ENCODE measurements at places on chromosomes 11 and 22.

GRCh38 chr22:24695060-24695459 lies 79.5 kb downstream of the PIWIL3 start:
- no peak for DNase-seq

GRCh38 chr11:86115542-86116385 lies 46.9 kb upstream of the PICALM start:
- DNase-seq = no peak

DNA sequence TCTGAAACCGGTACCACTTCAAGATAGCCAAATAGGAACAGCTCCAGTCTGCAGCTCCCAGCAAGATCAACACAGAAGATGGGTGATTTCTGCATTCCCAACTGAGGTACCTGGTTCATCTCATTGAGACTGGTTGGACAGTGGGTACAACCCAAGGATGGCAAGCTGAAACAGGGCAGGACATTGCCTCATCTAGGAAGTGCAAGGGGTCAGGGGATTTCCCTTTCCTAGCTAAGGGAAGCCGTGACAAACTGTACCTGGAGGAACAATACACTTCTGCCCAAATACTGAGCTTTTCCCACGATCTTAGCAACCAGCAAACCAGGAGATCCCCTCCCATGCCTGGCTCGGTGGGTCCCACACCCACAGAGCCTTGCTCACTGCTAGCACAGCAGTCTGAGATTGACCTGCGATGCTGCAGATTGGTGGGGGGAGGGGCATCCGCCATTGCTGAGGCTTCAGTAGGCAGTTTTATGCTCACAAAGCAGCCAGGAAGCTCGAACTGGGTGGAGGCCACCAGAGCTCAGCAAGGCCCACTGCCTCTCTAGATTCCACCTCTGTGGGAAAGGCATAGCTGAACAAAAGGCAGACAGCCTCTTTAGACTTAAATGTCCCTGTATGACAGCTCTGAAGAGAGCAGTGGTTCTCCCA lies 59.9 kb upstream of the C11orf58 start:
- DNase-seq = no peak

GRCh38 chr11:70575396-70576060 lies 177.2 kb downstream of the CTTN start:
- no peak for DNase-seq

DNA sequence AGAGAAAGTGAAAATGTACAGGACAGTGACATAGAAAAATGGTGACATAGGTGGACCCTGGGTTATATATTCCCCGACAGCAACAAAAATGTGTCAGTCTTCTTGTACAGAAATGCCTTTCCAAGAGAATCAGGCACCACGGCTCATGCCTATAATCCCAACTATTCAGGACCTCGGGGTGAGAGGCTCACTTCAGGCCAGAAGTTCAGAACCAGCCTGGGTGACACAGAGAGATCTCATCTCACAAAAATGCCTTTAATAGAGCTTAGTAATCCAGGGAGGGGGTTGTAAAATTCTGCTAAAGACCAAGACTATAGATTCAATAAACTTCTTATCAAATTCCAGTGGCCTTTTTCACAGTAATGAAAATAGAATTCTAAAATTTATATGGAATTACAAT lies 10.7 kb downstream of the ZNF195 start:
- no peak for DNase-seq

GRCh38 chr22:38843201-38843656 lies 599 bp downstream of the NPTXR start:
- DNase-seq = no peak

DNA sequence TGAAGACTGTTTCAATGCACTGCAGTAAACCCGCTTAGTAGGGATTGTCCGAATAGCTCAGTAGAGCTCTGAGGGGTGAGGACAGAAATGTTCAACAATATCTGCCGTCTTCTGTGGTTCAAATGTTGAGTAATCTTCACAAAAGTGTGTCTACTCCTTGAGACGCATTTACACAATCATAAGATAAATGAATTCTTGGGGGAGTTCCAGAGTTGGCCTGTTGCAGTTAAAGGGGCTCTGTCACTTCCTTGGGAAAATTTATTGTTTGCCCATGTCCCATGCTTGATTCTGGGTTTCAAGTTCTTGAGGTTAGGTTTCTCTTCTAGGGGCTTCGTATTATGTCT lies 614 bp downstream of the ANO3 start:
- no peak for DNase-seq

DNA sequence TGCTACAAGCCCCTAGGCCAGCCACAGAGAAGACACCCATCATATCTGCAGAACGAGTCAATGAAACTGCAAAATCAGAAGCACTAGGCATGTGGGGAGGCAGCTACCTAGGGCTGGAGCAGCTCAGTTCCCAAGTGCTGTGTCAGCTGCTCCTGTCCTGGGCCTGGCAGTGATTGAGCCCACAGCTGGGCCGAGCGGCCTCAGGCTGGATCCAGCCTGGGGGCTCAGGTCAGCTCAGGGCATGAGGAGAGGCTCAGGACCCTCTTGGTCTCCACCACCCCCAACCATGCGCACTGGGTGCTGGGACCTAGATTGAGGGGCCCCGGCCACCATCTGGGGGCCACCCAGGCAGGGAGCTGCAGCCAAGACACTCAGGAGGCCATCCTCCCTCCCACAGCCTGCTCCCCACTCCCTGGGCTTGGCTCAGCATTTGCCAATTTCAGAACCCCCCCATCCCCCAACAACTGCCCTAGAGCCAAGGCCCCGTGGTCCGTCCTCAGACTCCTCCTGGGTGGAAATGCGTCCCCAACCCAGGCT lies 2.4 kb upstream of the TNNT3 start:
- DNase-seq = no peak

GRCh38 chr11:126350836-126351235 lies 4.7 kb upstream of the ST3GAL4 start:
- DNase-seq = no peak

GRCh38 chr11:119316016-119316728 lies 758 bp downstream of the MCAM start:
- DNase-seq = no peak

DNA sequence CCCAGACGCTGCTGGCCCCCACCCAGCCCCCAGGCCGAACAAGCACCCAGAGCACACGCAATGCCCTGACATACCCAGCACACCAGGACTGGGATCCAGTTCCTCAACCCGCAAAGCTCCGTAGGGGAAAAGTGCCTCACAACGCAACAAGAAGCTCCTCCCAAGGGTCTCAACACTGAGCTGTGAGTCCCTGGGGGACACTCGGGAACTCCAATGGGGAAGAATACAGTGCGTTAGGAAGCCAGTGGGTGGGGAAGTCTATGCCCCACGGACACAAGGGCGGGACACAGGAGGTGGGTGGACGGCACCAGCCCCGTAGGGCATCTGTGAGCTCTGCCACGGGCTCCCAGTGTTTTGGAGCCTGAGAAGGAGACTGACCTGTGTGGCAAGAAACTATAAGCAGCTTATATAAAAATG lies 1.6 kb downstream of the DEAF1 start:
- DNase-seq = no peak

GRCh38 chr22:42313804-42314581 lies 43.5 kb upstream of the TCF20 start:
- DNase-seq = no peak

GRCh38 chr22:20728523-20729190 lies 45.3 kb upstream of the SERPIND1 start:
- no peak for DNase-seq

DNA sequence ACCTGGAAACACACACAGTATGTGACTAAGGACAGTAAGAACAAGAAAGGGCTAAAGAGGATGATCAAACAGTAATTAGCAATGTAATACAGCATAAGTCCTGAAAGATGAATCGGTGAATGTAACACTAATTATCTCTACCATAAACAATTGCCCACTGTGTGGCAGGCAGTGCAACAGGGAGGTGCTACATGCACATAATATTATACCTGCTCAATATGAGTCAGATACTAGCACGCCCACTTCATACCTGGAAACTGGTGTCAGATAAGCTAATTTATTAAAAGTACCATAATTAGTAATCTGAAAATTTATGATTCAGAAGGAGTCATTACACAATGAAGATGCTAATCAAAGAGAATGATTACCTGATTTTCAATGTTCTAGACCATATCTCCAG lies 14.9 kb downstream of the CASP12 start:
- DNase-seq = no peak

GRCh38 chr22:35024364-35024692 lies 41.6 kb upstream of the ISX start:
- DNase-seq = no peak

GRCh38 chr22:31148953-31149627 lies 8.8 kb upstream of the PLA2G3 start:
- no peak for DNase-seq

DNA sequence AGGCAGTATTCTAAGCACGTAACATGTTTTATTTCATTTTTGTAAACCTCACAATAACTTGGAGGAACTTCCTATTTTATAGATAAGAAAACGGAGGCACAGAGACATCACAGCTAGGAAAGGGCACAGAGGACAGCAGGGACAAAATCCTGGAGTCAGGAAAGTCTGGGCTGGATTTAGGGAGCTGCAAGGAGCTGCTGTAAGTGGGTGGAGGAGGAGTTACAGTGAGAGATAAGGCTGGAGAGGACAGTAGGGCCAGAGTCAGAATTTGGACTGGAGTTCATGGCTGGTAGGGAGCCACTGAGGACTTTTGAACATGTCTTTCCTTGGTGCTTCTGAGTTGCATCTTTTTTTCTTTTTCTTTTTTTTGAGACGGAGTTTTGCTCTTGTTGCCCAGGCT lies 32.2 kb upstream of the PTPRJ start:
- no peak for DNase-seq

- no peak for DNase-seq
Measured at GRCh38 chr11:89495951-89496350, 4.8 kb upstream of the NOX4 start.

GRCh38 chr22:43053176-43053575 lies 36.0 kb downstream of the TTLL1 start:
- DNase-seq = no peak

DNA sequence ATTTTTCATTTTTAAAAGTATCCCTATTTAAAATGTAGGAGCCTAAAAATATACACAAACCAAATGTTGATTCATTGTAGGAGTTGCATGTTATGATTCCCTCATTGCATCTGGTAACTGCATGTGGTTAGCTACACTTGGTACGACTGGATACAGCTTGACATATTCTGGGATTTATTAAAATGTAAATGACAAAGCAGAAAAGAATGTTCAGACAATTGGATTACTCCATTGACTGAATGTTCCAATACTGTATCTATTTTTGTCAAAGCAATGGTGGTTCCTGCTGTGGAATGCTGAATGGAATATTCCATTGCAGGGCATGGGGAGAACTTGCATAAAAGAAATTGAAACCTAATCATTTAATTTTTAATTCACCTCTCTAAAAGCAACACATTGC lies 30.8 kb downstream of the BLID start:
- no peak for DNase-seq

DNA sequence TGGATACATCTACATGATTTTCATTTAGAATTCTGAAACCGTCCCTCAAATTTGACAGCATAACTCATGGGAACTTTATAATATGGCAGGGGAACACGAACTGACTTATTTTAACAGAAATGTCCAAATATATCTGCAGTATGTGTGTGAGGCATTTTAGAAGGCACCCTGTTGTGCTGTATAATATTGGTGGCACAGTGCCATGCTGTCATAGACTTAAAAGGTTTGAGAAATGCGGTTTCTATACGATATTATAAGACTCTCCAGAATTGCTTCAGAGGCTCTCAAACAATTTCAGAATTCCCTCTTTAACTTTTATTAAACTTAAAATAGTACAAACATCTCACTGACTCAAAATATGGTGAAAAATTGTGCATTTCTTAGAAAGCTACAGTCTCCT lies 181.6 kb downstream of the MSANTD4 start:
- no peak for DNase-seq

DNA sequence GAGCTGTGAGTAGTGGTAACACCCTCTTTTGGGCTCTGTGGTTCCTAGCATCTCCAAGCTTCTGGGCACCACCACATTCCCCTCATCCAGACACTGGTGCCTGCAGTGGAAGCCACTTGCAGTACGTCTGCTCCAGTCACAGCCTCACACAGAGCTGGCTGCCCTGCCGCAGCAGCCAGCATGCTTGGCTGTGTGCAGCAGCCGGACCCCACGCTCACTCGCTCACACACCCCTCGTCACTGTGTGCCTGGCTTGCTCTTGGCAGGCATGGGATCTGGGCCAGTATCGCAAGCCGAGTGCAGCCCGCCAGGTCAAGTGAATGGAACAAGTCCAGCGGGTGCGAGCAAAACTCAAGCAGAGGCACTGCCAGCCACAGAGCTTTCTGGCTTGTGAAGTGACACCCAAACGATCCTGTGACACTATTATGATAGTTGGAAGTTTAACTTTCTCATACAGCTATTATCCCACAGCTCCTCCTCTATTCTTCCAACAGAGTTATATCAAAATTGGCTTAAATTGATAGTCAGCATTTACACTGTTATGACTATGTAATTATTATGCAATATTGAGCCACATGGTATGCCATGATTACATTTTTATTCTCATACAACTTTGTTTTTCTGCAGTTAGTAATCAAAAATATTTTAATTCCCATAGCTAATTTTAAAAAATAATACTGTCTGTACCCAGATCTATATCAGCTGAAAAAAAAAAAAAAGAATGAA lies 89.0 kb downstream of the CCDC73 start:
- no peak for DNase-seq

DNA sequence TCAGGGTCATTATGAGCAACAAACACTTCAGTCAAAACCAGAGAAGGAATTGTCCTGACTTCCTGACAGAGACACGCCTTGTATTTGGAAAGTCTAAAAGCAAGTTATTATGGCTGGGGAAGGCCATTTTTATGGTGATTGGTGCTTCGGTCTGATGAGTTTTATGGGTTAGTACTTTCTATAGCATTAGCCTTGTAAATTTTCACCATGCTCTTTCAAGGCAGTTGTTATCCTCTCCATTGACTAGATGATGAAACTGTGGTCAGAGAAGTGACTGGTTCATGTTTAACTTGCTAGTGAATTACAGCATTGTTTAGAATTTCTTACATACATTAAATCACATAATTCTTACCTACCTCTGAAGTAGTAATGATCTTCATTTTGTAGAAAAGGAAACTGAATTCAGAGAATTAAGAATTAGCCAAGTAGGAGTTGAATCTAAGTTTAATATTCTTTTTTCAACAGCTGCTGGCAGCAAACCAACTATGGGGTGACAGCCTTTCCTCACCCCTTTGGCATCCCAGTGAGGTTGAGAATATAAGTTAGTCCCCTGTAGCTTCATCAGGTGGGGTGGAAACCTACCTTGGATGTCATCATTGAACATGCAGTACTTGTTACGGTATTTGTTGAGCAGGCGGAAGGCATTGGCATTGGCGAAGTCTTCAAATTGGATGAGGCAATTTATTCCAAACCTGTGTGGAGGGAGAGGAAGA lies 90.0 kb downstream of the CCDC81 start:
- no peak for DNase-seq

GRCh38 chr11:34335331-34335730 lies 22.5 kb downstream of the ABTB2 start:
- DNase-seq = no peak

GRCh38 chr22:28132466-28132865 lies 213.4 kb upstream of the PITPNB start:
- DNase-seq = no peak

DNA sequence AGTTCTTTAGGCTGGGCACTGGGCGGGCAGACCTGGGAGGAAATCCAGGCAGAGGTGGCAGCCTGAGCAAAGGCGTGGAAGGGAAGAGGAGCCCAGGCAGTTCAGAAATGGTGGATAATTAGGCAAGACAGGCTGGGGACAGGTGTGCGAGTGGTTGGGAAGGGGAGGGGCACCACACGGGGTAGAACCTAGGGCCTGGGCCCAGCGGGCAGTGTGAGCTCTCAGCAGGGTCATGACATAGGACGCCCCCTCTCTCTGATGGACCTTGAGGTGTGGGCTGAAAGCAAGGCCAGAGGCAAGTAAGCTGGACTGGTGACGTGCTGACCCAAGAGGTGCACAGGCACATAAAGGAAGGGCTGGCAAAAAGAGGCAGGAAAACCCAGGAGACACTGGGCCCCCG lies 6.8 kb downstream of the UFD1 start:
- DNase-seq = no peak

Measured in GM12878 (cell line).